ENCODE measurements at places on chromosomes 2 and 18.

DNA sequence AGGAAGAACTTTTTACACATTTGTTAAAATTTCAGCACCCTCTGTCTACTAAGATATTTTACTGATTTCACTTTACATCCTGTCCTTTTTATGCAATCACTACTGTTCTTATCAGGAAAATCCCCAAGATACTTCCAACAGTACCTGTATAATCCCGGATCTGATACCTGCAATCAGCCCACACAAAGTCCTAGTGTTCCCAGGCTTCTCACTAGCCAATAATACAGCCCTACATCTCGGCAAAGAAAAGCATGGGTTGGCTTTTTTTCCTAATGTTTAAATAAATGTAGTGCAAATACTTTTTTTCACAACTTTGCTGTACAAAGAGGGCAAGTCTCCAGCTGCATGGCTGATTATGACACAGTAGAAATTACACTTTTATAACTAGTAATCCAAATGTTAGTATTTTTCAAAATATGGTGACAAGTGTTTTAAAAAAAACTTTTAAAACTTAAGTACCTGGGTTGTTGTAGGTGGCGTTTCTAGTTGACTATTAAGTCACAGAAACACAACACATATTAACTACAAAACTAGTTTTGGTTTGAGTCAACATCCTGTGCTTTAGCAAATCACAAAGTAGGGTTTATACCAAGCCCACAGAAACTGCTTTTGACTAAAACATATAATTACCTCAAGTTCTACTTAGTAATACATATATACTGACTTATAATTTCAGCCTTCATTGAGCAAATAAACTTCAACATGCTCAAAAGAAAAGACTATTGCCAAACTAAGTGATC is 19.5 kb downstream of the CNOT11 start:
- no peak for DNase-seq

GRCh38 chr2:26780203-26780760 is 5.6 kb upstream of the CENPA start:
- no peak for DNase-seq

DNA sequence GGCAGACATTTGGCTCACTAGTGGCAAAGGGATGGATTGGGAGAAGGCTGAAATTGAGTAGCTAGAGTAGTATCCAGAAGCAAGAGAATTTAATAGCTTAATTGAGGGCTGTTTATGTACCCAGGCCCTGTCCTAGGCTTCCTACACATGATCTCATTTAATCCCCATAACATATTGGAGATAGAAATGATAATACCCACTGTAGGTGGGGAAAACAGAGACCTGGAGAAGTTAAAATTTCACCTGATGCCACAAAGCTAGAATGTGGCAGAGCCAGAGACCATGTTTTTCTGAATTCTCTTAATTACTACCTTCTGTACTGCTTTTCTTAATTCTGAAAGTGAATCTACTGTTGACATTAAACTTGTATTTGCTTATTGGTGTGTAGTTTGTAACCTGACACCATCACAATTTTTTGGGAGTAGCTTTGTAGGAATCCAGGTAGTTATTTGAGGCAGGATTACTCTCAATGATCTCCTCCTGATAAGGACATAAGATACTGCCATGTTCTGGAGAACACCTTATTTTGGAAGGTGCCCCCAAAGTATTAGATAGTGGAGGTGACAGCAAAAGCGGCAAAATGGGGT is 42.2 kb downstream of the RAB10 start:
- no peak for DNase-seq

DNA sequence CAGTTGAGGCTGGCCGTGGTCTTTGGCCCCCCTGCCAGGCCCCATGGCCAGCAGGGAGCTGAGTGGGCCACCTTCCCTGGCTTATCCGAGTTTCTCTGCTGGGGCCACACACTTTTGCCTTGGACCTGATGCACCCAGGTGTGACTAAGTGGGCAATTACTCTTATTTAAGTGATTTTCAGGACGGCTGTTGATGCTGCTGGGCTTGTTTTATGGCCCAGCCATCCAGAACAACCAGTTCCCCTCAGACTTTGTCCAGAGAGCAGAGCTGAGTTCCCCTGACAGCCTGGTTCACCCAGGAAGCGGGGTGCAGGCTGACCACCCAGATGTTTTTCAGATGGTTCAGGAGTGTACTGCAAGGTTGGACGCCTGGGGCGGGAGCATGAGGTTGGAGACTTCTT is 68.8 kb downstream of the GLI2 start:
- no peak for DNase-seq

DNA sequence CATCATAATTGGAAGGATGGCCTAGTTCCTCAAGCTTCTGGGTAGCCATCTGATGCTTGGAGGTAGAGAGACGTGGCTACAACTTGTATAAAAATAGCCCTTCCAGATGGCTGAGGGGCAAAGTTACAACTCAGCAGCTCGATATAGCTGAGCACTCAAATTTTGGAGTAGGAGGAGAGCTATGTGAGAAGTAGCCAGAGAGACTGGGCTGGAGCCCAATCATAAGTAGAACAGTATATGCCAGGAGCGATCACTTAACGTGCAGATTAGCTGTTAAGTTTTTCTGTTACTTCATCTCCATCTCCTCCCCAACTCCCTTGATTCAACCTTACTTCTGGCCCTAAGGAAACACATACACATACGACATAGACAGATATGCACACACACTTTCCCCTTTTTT is 28.8 kb downstream of the CNRIP1 start:
- no peak for DNase-seq

GRCh38 chr2:169106563-169107545 is 37.5 kb downstream of the DHRS9 start:
- DNase-seq, result no peak

- DNase-seq, result no peak
Measured at GRCh38 chr2:235126768-235127167, 175.0 kb downstream of the SH3BP4 start.

DNA sequence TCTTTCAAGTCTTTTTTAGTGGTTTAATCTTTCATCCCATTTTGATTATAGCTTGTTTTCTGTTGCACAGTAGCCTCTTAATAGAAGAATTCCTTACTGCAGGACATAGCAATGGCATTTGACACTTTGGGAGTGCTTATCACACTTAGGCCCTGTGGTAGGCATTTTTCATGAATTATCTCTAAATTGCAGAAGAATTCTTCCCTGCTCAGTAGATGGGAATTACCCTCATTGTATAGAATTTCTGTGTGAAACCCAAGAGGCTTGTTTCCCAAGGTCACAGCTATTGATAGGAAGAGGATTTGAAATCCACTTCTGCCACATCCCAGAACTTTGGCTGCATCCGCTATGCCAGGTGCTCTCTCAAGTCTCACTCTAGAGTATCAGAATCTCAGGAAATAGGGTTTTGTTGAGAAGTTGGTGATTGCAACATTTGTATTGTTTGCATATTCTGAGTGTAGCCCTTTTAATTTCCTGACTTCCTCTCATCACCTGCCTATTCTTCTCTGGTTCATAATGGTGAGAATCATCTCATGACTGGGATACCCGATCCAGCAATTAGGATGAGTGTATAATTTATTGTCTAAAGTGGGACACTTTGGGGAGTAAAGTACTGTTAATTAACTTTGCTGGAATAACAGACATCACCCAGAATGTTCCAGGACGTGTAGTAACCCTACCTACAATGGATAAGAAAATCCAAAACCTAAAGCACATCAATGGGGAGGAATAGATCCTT is 255.2 kb upstream of the RASGRP3 start:
- DNase-seq, result no peak

- DNase-seq, result peak; percentile 45
Measured at GRCh38 chr18:49052891-49053644, 102.3 kb upstream of the SMAD7 start.

GRCh38 chr2:173568054-173568453 is 213.4 kb downstream of the CDCA7 start:
- no peak for DNase-seq

DNA sequence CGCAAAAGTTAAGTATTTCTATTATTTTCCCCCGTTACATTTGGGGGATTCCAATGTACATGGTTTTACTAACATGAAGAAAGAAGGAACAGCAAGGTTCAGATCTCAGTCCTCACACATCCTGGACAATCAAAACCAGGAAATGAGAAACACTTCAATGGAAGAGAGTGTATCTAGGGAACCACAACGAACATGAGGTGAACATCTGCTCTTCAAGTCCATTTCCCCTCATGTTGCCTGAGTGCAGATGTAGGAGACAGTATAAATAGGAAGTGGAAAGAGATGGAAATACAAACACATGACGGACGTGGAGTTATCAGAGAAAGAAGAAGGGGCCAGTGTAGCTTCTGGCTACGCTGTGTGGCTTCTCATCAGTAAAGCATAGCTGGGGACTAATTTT is 52.6 kb downstream of the CHN1 start:
- DNase-seq, result no peak

DNA sequence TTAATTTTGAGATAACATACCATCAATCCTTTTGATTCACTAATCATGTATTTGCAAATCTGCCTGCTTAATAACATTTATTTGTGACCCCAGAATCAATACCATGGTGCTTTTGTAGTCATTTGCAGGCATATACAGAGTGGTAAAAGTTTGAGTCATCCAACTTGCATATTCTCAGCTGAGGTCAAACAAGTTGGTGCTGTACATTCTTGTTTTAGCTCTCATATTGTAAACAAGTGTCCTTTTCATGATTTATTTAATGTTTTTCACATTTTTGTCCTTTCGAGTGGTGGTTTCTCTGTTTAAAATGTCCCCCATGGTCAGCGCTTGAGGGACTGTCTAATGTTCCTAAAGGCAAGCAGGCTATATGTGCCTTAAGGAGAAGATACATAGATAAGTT is 17.5 kb downstream of the RAB27B start:
- DNase-seq, result no peak

GRCh38 chr2:157085522-157085921 is 172.0 kb upstream of the GALNT5 start:
- no peak for DNase-seq

Measured in stimulated activated CD8-positive, alpha-beta memory T cell treated with anti-CD3 and anti-CD28 coated beads, Interleukin-7, amount 100 ng/mL, for 4 hours (primary cell).